Non-pigmented ciliary epithelial cell (primary cell): ENCODE measurements at places on chromosomes 7 and 10.

DNA sequence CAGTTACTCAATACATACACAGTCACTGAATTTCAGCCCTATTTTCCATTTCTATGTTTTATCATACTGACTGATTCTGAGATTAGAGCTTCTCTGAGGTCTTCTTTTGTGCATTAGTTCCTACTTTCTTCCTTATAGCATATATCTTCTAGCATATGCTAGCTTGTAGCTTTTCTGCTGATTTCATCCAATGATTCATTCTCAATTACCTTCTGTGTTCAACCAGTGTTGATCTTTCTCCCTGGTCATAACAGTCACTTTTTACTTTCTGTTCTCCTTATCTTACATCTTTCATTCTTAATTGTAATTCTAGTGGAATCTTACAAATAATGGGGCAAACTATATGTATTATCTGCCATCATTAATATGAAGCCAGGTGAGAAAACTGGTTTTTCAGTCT, 159.5 kb upstream of the HGF start:
- no peak for DNase-seq

- DNase-seq, result no peak
Observed at GRCh38 chr10:61125560-61126170, 181.7 kb upstream of the RHOBTB1 start.

GRCh38 chr10:57905010-57905409, 362.7 kb downstream of the IPMK start:
- no peak for DNase-seq

DNA sequence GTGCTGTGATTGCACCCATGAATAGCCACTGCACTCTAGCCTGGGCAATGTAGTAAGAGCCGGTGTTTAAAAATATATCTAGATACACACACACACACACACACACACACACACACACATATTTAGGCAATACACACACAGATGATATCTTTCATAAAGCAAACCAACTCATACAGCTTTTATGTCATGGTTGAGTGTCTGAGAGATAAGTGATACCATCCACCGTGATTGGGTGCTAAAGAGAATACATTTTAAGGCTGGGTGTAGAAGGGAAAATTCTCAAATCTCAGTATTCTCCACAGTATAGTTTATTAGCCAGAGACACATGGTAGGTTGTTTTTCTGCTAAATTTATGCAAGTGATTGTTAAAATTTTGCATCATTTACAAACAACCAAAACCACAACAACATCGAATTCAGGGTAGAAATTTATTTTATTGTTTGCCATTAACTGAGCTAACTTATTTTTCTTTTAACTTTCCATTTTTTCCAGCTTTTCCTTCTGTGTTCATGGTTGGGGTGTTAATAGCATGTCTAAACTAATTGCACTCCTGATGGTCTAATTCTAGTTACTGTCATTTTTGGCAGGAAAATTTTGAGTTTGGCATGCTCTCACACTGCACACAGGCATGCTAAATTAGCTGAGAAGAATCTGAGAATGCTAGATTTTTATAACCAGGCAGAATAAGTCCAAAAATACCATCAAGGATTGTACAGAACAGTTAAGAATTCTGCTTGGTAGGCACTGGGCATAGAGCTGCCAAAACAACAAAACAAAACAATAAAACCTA, 57.9 kb upstream of the SYPL1 start:
- DNase-seq, result no peak
